ENCODE measurements at places on chromosomes 2 and 18.

DNA sequence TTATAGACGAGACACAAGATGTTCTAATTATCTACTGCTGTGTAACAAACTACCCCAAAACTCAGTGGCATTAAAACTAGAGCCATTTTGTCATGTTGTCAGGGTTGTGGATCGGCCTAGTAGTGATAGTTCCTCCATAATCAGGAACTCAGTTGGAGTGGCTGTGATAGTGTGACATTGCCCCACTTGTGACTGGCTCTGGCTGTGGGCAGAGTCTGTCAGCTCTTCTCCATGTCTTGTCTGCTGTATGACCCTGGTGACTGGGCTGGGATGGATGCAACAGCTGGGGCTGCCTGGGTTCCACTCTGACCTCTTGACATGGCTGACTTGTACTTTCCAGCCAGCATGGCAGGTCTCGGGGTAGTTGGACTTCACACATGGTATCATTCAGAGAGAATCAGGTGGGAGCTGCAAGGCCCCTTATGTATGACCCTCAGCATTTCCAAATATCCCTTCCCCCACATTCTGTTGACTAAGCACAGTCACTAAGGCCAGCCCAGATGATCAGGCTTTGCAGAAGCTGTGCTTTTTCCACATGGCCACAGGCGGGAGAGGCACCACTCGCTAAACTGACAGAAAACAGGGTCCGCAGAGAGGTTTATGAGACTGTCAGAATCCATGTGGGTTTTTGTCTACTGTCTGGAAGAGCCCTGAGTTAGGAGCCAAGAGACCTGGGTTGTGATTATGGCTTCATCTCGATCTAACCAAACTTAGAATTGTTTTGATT lies 50.3 kb downstream of the SETBP1 start:
- peaks cover 88% of the 10 kb centered on the region for H3K4me1 ChIP-seq
- H3K27me3 ChIP-seq: peaks cover 3% of the 10 kb centered on the region
- no peak overlapping the region for H3K4me3 ChIP-seq
- no peak for DNase-seq
- peak overlapping the region; percentile 83 for H3K27ac ChIP-seq
- peaks cover 45% of the 10 kb centered on the region for H3K36me3 ChIP-seq

GRCh38 chr2:26469092-26469710 lies 8.7 kb downstream of the OTOF start:
- no peaks in the 10 kb centered on the region for H3K27me3 ChIP-seq
- no peak overlapping the region for H3K4me3 ChIP-seq
- peak; percentile 80 for DNase-seq
- peaks cover 61% of the 10 kb centered on the region for H3K36me3 ChIP-seq

- no peaks in the 10 kb centered on the region for H3K27me3 ChIP-seq
- no peak for DNase-seq
- no peak overlapping the region for H3K4me3 ChIP-seq
- no peaks in the 10 kb centered on the region for H3K36me3 ChIP-seq
- no peak overlapping the region for H3K27ac ChIP-seq
Measured at GRCh38 chr18:55110436-55110835, 151.2 kb upstream of the CCDC68 start.

DNA sequence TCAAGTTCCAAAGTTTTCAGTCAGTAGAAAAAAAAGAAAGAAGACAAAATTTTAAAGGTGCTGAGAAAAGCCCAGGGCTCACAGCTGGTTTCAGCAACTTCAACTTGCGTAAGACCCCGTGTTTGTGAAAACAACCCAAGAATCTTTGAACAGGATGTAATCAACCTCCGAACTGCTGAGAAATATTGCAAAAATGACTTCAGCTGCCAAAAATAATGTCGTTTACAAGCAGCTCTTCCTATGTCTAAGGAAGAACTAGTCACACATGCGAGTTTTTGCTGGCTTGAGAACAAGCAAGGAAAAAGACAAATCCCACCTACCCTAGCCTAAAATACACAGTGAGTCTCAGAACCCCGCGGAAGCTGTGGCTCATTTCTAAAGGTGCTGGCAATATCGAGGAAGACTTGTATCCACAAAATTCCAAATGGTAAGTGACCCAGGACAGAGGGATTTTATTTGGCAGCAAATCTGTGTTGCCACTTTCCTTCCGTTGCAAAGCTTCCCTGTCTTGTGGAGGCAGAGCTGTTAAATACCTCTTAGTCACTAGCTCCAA lies 59.8 kb upstream of the SLC8A1 start:
- DNase-seq: no peak
- H3K36me3 ChIP-seq: no peaks in the 10 kb centered on the region
- H3K4me3 ChIP-seq: no peak overlapping the region
- H3K27me3 ChIP-seq: no peaks in the 10 kb centered on the region
- no peaks in the 10 kb centered on the region for H3K4me1 ChIP-seq
- H3K27ac ChIP-seq: no peak overlapping the region

GRCh38 chr2:150153646-150154307 lies 333.7 kb downstream of the RND3 start:
- no peaks in the 10 kb centered on the region for H3K27me3 ChIP-seq
- no peaks in the 10 kb centered on the region for H3K36me3 ChIP-seq
- DNase-seq: no peak
- no peak overlapping the region for H3K27ac ChIP-seq
- H3K4me3 ChIP-seq: no peak overlapping the region

- H3K36me3 ChIP-seq: no peaks in the 10 kb centered on the region
- no peak overlapping the region for H3K27ac ChIP-seq
- no peaks in the 10 kb centered on the region for H3K4me1 ChIP-seq
- peaks cover 12% of the 10 kb centered on the region for H3K27me3 ChIP-seq
- DNase-seq: no peak
Measured at GRCh38 chr18:46578987-46579386, 78.0 kb downstream of the LOXHD1 start.

- no peaks in the 10 kb centered on the region for H3K36me3 ChIP-seq
- peaks cover 11% of the 10 kb centered on the region for H3K27me3 ChIP-seq
- peaks cover 2% of the 10 kb centered on the region for H3K4me1 ChIP-seq
Measured at GRCh38 chr2:100075532-100075931, 66.9 kb downstream of the AFF3 start.

- H3K27ac ChIP-seq: no peak overlapping the region
- peaks cover 18% of the 10 kb centered on the region for H3K36me3 ChIP-seq
- peaks cover 18% of the 10 kb centered on the region for H3K4me1 ChIP-seq
- H3K4me3 ChIP-seq: no peak overlapping the region
Measured at GRCh38 chr18:79944126-79944731, 7.2 kb downstream of the SLC66A2 start.

- no peaks in the 10 kb centered on the region for H3K36me3 ChIP-seq
- H3K4me3 ChIP-seq: no peak overlapping the region
- no peak for DNase-seq
Measured at GRCh38 chr2:225425284-225425683, 25.8 kb downstream of the NYAP2 start.

DNA sequence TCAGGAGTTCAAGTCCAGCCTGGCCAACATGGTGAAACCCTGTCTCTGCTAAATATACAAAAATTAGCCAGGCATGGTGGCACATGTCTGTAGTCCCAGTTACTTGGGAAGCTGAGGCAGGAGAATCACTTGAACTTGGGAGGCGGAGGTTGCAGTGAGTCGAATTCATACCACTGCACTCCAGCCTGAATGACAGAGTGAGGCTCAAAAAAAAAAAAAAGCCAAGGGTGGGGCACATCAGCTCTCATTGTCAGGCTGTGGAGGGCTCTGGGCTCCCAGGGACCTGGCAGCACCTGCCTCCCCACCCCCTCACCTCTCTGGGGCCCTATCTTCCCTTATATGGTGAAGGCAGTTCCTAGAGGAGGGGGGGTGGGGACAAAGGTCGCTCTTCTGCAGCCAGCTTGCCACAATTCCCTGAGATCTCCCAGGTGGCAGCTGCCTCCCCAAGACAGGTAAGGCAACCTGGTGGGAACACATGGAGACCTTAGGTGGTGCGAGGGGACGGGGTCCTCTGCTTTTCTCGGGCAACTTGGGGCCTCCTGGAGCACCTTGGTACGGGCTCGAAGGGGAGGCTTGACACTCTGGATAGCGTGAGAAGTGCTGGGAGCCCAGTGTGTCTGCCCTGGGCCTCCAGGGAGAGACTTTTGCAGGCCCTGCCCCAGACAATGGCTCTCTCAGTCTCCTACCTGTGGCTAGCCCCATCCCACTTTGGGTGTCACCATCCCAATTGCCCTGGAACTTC lies at the start of gene VIL1:
TSS of gene VIL1 (plus strand) at position 407 of the 742 bp plus-strand sequence. CDS start 4,656 bp downstream, outside the sequence.
- DNase-seq: no peak
- no peak within 1 kb of the TSS for H3K27ac ChIP-seq
- H3K4me1 ChIP-seq: no peaks in the 10 kb centered on the region
- no peak within 1 kb of the TSS for H3K4me3 ChIP-seq
- H3K27me3 ChIP-seq: no peaks in the 10 kb centered on the region
- no peaks in the 10 kb centered on the region for H3K36me3 ChIP-seq

DNA sequence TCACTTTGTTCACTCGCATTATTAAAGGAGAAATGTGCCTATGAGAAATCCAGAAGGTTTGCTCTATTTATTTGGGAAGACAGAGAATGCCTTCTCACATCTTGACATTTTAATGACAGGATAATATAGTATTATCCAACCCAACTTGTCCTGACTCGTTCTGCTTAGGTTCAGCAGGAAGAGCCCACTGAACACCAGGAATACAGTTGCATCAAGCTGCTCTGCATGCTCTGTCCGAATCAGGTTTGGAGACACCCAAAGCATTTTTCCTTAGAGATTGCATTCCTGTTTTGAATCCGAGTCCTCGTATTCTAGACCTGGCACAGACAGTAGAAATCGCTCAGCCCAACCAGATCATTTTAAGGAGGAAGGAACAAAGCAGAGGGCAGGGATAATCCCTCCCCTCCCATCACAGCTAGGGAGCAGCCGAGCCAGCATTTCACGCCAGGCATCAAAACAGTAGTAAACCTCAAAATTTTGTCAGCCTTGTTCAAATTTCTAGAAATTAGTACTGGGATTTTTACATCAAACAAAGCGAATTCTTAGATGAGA lies 837.4 kb upstream of the ID2 start:
- H3K36me3 ChIP-seq: peaks cover 14% of the 10 kb centered on the region
- H3K4me1 ChIP-seq: peaks cover 57% of the 10 kb centered on the region
- DNase-seq: no peak
- H3K27ac ChIP-seq: no peak overlapping the region

GRCh38 chr2:85327160-85327821 lies 498 bp downstream of the TGOLN2 start:
- H3K4me3 ChIP-seq: peak overlapping the region; percentile 92
- peak; percentile 85 for DNase-seq
- H3K27me3 ChIP-seq: no peaks in the 10 kb centered on the region
- peak overlapping the region; percentile 100 for H3K27ac ChIP-seq
- H3K4me1 ChIP-seq: peaks cover 51% of the 10 kb centered on the region

GRCh38 chr2:106156305-106157296 lies 37.5 kb downstream of the UXS1 start:
- DNase-seq: no peak
- no peak overlapping the region for H3K27ac ChIP-seq
- H3K4me3 ChIP-seq: no peak overlapping the region

- no peak overlapping the region for H3K27ac ChIP-seq
- peak; percentile 44 for DNase-seq
- H3K36me3 ChIP-seq: no peaks in the 10 kb centered on the region
- no peak overlapping the region for H3K4me3 ChIP-seq
Measured at GRCh38 chr2:211745295-211746097, 793.1 kb downstream of the ERBB4 start.

- no peak overlapping the region for H3K27ac ChIP-seq
- H3K4me1 ChIP-seq: peaks cover 10% of the 10 kb centered on the region
- no peaks in the 10 kb centered on the region for H3K27me3 ChIP-seq
- H3K4me3 ChIP-seq: no peak overlapping the region
- H3K36me3 ChIP-seq: peaks cover 11% of the 10 kb centered on the region
Measured at GRCh38 chr2:8021921-8022320, 659.9 kb upstream of the ID2 start.

DNA sequence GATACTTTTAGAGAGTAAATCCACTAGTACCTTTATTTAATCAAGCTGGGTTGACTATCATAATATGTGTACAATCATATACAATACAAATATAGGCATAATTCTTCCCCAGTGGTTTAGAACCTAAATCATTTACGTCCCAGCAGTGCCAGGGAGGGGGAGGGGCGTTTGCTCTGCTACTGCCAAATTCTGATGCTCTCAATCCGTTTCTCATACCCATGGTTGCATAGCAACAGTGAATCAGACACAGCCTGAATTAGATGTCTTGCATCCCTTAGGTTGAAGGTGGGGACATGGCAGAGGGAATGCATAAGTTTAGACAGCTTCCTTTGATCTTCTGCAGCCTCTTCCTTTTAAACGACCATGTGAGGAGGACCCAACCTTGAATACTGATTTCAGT lies 135.4 kb downstream of the ABCA12 start:
- no peak overlapping the region for H3K27ac ChIP-seq
- H3K4me3 ChIP-seq: no peak overlapping the region
- DNase-seq: no peak
- no peaks in the 10 kb centered on the region for H3K4me1 ChIP-seq
- peaks cover 6% of the 10 kb centered on the region for H3K27me3 ChIP-seq

DNA sequence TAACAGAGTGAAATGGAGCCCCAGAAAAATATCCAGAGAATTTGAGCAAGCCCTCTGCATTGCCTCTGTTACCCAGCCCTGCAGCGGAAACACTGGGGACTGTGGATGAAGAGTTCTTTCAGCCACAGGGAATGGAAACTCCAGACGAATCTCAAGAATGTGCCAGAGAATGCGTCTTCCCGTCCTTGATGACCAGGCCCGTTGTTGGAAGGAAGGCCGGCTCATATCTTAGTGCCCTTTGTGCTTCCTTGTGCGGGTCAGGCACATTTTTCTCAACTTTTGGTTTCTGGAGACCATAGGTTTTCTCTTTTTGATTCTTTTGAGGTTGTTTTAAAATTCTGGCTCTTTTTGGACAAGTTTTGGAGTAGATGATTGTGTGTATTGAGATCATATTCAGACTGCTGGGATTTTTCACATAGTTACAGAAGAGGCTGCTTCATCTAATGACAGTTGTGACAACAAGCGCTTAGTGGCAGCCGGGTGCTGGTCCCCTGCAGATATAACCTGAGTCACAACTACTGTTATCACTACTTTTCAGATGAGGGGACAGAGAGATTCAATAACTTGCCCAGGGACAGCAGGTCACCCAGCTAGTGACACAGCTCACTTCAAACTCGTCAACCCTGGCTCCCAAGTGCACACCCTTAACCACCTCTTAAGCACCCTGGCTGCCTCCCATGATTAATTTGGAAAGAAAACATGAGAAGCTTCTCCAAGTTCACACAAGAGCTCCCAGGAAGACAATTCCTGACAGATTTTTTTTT lies 15.7 kb downstream of the MAL start:
- DNase-seq: no peak
- peaks cover 3% of the 10 kb centered on the region for H3K36me3 ChIP-seq

DNA sequence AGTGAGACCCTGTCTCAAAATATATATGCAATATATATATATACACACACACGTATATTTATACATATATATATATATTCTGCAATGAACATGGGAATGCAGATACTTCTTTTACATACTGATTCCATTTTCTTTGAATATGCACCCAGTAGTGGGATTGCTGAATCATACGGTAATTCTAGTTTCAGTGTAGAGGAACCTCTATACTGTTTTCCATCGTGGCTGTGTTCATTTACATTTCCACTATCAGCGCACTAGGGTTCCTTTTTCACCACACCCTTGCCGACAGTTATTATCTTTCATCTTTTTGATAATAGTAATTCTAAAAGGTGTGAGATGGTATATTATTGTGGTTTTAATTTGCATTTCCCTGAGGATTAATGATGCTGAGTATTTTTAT lies 52.3 kb upstream of the SLC39A10 start:
- H3K4me1 ChIP-seq: peaks cover 6% of the 10 kb centered on the region
- DNase-seq: no peak
- H3K36me3 ChIP-seq: no peaks in the 10 kb centered on the region

- H3K4me3 ChIP-seq: no peak overlapping the region
- no peak for DNase-seq
- no peak overlapping the region for H3K27ac ChIP-seq
- H3K27me3 ChIP-seq: no peaks in the 10 kb centered on the region
- H3K4me1 ChIP-seq: no peaks in the 10 kb centered on the region
Measured at GRCh38 chr2:235626658-235627057, 132.8 kb downstream of the AGAP1 start.

GRCh38 chr2:3603536-3604206 lies 8.8 kb downstream of the COLEC11 start:
- peaks cover 14% of the 10 kb centered on the region for H3K4me1 ChIP-seq
- H3K36me3 ChIP-seq: no peaks in the 10 kb centered on the region
- H3K4me3 ChIP-seq: no peak overlapping the region
- H3K27me3 ChIP-seq: no peaks in the 10 kb centered on the region
